ENCODE measurements at places on chromosomes 4 and X. TPM values are rescaled to one million over a fixed set of nuclear protein-coding genes. Genes with fewer than 3 reads are reported as not detected.

TLR10 gene
- not detected for total RNA-seq

RCHY1 gene
- 21.5 TPM for total RNA-seq

- H3K27ac ChIP-seq = no peak overlapping the region
- no peaks in the 10 kb centered on the region for H3K27me3 ChIP-seq
- H3K4me1 ChIP-seq = no peaks in the 10 kb centered on the region
- H3K36me3 ChIP-seq = no peaks in the 10 kb centered on the region
- DNase-seq = no peak
Measured at GRCh38 chr4:166527500-166527899, 654.5 kb downstream of the TLL1 start.

DNA sequence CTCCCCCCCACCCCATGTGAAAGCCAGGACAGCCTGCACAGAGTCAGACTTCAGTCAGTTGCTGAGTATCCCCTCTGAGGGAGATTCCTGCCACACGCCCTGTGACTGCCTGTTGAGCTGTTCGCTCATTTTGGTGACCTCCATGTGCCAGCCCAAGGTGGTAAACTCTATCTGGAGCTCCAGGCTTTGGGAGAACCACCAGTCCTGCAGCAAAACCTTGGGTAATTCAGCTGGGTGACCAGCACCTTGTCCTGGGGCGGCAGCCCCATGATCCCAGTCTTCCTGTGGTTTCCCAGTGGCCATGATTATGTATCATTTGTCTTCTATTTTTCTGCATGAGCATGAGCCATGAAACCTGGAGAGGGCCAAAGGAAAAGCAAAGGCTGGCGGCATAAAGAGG is 73.4 kb downstream of the NBDY start:
- peaks cover 1% of the 10 kb centered on the region for H3K4me1 ChIP-seq
- no peak for DNase-seq

DNA sequence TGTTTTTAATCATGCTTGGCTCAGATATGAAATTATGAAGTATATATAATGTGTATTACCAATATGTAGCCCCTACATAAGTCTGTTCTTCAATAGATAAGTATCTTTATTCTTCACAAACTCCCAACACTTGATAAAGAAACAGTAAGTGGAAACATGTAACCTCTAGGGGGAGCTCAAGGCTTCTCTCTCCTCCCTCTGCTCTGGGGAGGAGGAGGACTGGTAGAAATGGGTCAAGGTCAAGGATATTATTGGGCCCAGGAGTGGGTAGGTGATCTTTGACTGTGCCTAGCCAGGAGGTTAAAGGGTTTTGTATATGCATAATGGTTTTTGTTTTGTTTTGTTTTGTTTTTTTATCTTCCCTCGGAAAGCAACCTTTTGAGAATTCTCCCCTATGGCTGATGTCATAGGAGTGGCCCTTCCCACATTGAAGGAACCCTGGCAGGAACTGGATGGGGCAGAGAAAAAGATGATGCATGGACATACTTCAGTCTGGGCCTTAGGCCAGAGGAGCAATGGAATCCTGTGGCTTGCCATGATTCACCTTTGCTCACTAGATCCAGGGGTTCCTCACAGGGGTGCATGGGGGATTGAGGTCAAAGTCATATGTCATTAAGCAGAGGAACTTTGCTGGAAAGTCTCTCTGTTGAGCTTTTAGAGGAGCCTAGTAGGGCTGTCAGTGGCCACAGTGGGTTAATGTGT is 460.3 kb downstream of the MID1IP1 start:
- H3K4me1 ChIP-seq = peaks cover 1% of the 10 kb centered on the region
- DNase-seq = no peak
- no peak overlapping the region for H3K4me3 ChIP-seq
- no peaks in the 10 kb centered on the region for H3K27me3 ChIP-seq

GRCh38 chr4:153204728-153205648 is 745 bp downstream of the TRIM2 start:
- no peak for DNase-seq
- peak overlapping the region; percentile 30 for H3K4me3 ChIP-seq
- H3K36me3 ChIP-seq = no peaks in the 10 kb centered on the region
- H3K27ac ChIP-seq = no peak overlapping the region
